ENCODE measurements at places on chromosomes 6 and 20.

- DNase-seq, result no peak
Measured at GRCh38 chr20:9027626-9028025, 41.3 kb upstream of the PLCB4 start.

DNA sequence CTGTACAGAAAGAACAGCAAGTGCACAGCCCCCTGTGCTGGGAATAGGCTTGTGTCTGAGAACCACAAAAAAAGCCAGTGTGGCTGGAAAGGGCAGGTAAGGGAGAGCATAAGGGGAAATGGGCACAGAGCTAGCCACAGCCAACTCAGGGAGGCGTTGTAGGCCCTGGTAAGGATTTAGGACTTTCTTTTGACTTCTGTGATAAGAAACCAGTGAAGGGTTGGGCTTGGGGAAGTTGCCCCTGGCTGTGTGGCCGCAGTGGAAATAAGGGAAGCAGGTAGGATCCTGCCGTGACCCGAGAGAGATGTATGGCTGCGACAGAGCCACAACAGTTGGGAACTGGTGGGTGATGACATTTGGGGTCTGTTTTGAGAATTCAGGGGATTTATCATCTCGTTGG is 30.0 kb upstream of the PHACTR2 start:
- no peak for DNase-seq

DNA sequence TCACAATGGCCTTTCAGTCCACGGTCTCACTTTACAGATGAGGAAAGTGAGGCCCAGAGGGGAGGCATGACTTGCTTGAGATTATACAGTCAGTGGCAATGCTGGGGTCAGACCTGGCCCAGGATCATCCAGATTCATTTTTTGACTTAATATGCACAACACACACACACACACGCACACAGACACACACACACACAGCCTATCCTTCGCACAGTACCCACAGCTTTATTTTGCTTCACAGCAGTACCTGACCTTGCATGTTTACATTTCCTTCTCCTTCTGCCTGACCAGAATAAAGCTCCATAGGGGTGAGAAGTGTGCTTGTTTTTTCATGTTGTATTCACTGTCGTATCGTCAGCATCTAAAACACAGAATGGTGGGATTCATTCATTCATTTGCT is 79.8 kb downstream of the VEGFA start:
- no peak for DNase-seq

DNA sequence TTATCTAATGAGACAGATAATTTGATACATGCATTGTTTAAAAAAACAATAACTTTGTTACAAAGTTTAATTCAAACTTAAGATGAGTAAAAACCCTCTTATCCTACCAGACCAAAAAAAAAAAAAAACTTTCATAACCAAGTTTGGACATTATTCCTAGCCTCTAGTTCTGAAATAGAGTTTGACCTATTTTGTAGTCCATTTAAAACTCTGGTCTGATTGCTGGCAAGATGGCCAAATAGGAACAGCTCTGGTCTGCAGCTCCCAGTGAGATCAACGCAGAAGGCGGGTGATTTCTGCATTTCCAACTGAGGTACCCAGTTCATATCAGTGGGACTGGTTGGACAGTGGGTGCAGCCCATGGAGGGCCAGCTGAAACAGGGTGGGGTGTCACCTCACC is 125.9 kb downstream of the FRK start:
- DNase-seq, result no peak

- DNase-seq, result no peak
Measured at GRCh38 chr20:3739054-3739925, 6.8 kb downstream of the HSPA12B start.

DNA sequence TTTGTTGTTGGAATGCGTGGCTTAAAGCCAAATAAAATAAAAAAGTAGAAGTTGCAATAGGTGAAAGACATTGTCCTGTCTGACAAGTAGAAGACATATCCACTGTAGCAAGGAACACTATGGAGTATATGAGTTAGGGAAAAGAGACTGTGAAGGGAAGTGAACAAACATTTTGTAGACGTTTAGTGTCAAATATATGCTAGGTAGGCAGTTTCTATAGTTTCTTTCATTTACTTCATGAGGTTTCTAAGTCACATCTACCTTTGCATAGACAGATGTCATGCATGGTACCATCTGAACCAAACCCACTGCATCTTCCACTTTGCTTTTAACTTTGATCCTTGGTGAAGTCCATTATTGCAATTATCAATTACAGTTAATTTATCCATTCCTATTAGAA is 9.9 kb downstream of the PRIM2 start:
- DNase-seq, result no peak

DNA sequence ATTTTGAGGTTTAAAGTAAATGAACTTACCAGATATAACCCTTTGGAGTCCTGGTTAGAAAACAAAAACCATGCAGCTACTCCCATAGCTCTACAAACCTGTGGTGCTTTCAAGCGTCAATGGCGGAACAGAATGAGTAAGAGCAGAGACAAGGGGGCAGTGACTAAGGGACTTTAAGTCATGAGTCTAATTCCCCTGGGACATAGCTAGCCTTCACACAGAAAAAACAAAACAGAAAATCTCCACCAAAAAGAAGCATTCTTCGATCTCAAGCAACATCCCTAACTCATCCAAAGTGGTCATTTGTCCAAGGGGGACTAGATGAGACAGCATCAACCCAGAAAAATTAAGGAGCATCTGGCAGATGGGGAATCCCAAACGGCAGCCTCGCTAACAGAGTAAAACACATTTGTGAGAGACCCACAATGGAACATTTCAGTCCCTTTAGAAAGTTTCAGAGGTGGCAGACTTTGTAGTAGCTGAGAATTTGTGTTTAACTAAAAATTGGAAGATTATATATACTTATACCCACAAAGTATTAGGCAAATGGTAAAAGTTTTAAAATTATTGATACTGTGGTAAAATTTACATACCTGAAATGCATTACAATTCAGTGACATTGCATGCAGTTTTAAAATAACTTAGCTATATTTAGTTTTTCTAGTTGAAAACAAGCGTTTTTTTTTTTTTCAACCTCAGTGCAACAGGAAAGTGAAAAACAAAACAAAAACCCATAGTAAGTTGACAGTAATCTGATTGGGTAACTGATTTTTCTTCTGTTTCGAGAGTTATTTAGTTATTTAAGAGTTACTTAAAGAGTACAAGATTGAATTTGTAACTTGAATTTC is 67.5 kb downstream of the KCNQ5 start:
- DNase-seq, result no peak

All from left hindlimb (tissue), 1 donor.